ENCODE measurements at places on chromosomes 12 and 14.

DNA sequence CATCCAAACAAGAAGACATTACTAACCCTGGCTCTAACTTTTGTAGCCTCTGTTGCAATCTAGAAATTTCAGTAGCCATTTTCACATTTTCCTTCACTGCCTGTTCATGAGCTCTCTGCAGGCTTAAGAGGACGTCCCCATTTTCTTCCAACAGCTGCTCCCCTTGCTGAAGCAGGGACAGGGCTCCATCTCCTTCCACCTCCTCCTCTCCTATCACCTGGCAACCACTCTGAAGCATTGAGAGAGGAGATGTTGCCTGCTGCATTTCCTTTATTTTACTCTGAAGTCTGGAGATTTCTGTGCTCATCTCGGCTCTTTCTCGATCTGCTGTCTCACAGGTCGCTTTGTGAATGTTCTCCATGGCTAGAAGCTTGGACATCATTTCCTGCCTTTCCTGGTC, 73.3 kb downstream of the NIN start:
- no peak for DNase-seq

DNA sequence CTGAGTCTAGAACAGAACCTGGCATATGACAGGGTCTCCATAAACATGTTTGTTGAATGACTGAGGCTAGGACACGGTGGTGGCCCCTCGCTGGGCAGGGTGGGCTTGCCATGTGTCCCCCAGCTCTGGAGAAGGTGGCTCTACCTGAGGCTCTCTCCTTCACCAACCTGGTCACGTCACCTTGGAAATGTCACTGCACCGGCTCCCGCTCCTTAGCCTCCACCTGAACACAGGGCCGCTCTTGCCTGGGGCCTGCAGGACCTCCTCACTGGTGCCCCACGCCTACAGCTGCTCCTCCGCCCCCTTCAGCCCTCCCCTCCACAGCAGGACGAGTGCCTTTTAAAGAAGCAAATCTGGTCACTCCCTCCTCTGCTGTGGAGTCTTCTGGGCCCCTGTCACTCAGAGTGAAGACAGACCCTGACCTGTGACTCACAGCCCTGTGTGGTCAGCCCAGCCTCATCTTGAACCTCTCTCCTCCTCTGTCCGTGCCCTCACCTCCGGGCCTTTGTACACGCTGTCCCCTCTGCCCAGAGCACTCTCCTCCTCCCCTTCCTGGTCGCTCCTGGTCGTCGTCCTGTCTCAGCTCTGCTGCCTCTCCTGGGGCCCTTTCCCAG, 81.0 kb downstream of the ADGRD1 start:
- no peak for DNase-seq

GRCh38 chr12:57869298-57869926, 22.9 kb upstream of the CTDSP2 start:
- no peak for DNase-seq

DNA sequence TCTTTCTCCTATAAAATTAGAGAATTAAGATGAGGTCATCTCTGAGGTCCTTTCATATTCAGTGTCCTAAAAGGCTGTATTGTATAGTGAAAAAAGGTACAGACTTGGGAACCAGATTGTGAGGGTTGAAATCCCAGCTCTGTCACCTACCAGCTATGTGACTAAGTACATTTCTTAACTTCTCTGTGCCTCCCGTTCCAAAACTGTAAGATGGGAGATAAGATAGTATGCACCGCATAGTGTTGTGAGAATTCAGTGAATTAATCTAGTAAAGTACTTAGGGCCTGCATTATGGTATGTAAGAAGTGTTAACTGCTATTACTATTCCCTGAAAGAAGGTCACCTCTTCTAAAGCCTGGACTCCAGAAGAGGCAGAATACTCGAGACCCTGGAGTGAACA, 60.6 kb downstream of the GNG2 start:
- no peak for DNase-seq

GRCh38 chr12:122990961-122991622, 10.6 kb downstream of the ARL6IP4 start:
- DNase-seq: no peak

DNA sequence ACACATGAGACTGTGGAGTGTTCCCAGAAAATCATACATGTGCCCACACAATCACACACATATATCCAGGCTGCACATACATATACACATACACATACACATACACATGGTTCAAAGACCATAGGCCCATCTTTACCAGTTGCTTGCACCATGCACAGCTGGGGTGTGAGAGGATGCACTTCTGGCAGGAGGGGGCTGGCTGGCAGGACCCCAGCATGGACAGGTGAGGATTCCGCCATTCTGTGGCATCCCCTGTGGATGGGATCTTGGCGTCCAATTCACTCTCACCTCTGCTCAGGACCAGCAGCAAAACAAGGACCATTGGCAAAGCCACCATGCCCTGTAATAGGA, 7.0 kb downstream of the ITGB7 start:
- DNase-seq: no peak

- DNase-seq: no peak
Observed at GRCh38 chr12:64383675-64384074, 6.9 kb downstream of the C12orf56 start.

DNA sequence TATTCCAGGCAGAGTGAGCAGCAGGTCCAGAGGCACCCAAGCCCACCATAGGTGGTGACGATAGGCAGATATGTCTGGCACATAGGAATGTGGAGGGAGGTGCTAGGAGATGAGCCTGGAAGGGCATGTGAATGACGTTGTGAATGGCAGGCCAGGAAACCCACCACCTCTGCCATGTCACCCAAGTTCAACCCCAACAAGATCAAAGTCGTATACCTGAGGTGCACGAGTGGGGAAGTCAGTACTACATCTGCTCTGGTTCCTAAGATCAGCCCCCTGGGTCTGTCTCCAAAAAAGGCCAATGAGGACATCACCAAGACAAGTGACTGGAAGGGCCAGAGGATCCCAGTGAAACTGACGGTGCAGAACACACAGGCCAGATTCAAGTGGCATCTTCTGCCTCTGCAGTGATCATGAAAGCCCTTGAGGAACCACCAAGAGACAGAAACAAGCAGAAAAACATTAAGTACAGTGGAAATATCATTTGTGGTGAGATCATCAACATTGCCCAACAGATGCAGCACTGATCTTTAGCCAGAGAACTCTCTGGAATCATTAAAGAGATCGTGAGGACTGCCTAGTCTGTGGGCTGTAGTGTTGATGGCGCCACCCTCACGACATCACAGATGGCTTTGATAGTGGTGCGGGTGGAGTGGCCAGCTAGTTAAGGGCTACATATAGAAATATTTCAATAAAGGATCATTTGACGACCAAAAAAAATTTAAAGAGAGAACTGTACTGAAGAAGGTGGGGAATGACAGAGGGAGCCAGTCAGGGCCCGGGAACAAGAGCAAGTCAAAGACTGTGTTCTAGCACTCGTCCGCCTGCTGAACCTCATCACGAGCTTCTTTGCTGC, 99.7 kb downstream of the ZFP36L1 start:
- no peak for DNase-seq

- peak; percentile 65 for DNase-seq
Observed at GRCh38 chr14:104723651-104724406, at the start of gene ADSS1. ADSS1 (plus strand) TSS chr14:104724229; CDS start chr14:104724271, 42 bp downstream.

DNA sequence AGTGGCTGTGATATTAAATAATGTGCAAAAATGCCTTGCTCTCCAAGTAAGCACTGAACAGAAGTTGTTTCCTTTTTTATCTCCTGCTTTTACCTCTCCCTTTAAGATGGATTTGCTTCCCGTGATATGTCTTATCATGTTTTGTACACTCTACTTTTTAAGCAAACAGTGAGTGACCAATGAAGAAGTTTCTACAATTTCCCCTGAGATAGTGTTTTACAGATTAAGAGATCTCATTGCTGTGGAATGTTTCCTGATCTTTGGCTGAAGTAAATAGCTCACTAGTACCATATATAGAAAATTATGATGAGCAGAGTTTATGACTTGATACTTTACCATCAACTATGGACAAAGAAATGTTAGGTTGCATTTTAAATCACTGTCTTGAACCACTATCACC, 184.8 kb upstream of the PDE3A start:
- DNase-seq: peak; percentile 25

GRCh38 chr14:88437658-88438057, 52.2 kb downstream of the SPATA7 start:
- DNase-seq: no peak

GRCh38 chr12:22990501-22990900, 365.5 kb downstream of the ETNK1 start:
- DNase-seq: no peak

DNA sequence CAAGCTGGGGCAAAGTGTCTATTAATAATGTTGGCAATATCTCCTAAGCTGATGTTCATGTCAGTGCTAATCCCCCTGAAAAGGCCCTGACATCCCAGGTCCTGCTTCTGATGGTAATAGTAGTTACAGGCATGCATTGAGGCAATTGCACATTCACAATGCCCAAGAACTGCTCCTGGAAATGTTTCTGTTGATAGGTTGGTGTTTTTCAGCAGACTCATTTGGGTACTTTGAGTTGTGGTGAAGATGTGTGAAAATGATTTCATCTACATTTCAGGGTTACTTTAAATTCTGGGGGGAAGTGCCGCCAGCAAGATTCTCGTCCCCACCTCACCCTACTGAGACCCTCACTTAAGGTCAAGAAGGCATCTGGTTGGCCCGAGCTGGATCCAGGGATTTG, 92.9 kb downstream of the BBS10 start:
- DNase-seq: no peak

DNA sequence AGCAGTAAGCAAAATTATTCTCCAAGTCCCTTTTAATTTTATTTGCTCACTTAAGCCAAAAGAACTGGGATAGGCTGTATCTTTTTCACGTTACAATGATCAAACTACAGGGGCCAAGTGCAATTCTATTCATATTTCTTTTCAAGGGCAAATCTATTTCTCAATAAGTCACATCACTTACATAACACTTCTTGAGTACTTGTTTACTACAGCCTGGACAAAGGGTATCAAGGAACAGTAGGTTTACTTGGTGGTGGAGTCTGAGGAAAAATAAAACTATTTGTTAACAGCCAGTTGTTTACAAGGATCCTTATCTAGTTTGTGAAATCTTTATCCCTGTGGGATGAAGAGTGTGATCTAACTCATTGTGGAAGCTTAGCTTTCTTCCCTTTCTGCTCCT, 72.1 kb downstream of the PDE3A start:
- no peak for DNase-seq

DNA sequence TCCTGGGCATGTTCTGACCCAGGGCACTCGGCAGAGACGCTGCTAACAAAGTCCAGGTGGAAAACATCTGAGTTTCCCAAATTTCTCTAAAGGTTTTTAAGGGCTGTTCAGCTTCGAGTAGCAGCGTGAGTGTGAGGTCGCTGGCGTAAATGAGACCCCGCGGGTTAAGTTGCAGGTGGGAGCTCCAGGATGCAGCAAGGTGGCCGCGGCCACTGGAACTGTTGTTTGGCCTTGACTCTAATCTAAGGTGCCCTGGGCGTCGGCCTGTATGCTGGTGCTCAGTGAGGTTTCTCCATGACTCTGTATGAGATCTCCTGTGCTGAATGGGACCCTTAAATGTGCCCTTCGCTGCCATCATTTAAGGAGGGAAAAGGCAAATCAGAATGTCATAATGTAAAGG, 50.7 kb downstream of the ELK3 start:
- no peak for DNase-seq

DNA sequence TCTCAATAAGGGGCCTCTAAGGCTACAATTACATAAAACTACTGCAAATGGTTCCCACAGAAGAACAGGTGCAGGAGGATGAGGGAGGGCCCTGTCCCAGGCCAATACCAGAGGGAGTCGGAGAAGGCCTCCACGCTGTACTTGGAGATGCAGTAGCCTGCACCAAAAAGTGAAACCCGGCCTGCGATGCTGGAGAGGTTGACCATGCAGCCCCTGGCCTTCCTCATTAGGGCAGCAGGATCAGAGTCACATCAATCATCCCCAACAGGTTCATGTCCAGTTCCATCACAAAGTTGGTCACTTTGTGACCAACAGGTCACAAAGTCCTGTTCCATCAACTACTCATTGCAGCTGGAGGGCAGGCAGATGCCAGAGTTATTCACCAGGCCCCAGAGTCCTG, 23.0 kb downstream of the ZBTB39 start:
- DNase-seq: no peak

GRCh38 chr14:100404419-100404818, 81.3 kb downstream of the SLC25A47 start:
- DNase-seq: no peak

DNA sequence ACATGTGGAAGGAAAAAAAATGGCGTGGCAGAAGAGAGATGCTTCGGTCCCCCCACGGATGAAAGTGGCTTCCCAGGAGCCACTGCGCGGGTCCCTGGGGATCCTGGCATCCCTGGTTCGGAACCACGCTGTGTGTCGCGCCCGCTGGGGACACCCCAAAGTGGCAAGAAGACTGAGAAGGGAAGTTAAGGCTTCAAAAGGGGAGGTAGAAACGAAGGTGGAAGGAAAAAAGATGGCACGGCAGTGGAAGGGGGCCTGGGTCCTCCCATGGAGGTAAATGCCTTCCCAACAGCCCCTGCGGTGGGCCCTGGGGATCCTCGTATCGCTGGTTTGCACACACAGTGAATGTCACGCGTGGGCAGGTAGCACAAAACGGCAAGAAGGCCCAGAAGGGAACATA, 281.7 kb downstream of the ALG10 start:
- no peak for DNase-seq

DNA sequence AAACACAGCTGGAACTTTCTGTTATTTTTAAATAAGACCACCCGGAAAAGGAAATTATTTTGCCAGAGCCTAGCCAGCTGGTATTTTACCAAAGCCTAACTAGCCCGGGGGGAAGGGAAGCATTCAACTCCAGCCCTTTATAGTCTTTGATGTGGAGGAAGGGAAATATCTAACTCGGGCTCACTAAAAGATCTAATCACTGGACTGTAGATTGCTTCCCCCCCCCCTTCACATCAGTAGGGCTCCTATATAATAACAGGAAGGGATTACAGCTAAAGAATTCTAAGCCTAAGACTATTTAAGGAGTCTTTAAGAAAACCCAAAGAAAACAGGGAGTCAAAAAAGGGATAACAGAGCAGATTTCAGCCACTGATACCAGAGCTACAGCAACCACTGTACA, 431.1 kb downstream of the KCNH5 start:
- DNase-seq: no peak

DNA sequence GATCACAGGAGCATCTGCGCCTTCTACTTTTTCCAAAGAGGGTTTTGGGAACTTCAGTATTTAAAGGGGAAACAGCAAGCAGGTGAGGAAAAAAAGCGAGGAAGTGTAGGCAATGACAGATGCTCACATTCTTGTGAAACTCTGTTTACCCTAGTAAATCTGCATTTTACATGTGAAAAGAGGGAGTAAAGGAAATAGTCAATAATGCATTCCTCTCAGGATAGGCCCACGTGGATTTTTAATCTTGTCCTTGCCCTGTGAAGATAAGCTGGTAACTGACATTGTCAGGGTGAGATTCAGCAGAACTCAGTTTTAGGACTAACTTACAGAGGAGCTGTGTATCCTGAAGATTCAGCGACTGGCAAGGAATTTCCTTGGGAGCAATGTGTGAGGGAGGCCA, 1119.2 kb upstream of the TMEM132C start:
- no peak for DNase-seq

- DNase-seq: no peak
Observed at GRCh38 chr14:70776197-70776596, 33.1 kb downstream of the MAP3K9 start.

DNA sequence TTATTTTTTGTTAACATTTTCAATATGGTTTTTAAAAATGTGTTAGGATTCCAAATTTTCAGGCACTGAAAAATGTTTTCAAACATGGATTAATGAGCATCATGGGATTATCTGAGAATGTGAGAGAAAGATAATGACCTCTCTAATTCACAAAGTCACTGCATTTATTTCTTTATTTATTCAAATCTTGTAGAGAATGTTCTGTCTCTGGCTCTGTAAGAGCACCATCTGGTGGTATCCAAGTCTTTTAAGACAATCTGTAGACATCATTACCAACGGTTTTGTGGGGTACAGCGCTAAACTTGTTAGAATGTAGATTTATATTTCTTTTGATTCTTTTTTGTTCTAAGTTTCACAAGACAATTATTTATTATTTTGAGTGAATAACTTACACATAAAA, 956.0 kb upstream of the NOVA1 start:
- DNase-seq: no peak
